ENCODE measurements at places on chromosomes 2 and 18.

DNA sequence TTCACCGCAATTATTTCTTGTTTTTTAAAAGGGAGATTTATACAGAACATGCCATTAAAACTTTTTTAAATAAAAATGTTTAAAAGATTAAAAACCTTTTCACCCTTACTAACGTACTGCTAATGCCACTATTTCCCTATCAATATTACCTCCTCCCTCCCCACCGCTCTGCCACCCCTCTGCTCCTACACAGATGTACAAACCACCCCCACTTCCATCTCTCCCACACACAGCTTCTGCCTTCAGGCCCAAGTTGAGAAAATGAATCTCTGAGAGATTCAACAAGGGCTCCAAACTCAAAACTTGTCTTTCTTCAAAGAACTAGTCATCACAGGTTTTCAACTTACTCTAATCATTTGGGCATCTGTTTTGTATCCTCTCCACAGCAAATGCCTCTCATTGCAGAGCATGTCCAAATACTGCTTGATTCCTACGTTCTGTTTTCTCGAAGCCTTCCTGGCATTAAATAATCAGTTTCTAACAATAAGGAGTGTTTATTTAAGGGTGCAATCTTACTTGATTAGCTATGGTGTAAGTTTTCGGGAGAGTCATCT, 32.1 kb downstream of the FARSB start:
- no peak for DNase-seq

DNA sequence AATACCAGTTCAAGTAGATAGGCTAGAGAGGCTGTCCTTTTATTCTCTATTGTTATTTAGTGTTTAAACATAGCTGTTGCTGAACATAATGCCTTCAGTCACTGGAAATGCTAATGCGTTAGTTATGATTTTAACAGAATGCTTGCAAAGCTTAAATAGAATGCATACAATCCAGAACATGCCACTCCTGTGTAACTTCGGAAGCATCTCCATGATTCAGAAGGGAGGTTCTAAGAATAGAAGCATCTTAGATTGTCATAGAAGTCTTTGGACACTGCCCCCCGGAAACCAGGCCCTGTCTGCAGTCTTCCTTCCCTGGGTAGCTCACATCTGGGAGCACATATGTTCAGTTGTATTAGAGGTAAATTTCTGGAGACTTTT, 73.2 kb downstream of the ZNF532 start:
- peak; percentile 15 for DNase-seq

GRCh38 chr2:27164960-27165763, 16.4 kb downstream of the TCF23 start:
- DNase-seq = no peak

- DNase-seq = no peak
Measured at GRCh38 chr18:23635283-23636070, 27.2 kb downstream of the ANKRD29 start.

DNA sequence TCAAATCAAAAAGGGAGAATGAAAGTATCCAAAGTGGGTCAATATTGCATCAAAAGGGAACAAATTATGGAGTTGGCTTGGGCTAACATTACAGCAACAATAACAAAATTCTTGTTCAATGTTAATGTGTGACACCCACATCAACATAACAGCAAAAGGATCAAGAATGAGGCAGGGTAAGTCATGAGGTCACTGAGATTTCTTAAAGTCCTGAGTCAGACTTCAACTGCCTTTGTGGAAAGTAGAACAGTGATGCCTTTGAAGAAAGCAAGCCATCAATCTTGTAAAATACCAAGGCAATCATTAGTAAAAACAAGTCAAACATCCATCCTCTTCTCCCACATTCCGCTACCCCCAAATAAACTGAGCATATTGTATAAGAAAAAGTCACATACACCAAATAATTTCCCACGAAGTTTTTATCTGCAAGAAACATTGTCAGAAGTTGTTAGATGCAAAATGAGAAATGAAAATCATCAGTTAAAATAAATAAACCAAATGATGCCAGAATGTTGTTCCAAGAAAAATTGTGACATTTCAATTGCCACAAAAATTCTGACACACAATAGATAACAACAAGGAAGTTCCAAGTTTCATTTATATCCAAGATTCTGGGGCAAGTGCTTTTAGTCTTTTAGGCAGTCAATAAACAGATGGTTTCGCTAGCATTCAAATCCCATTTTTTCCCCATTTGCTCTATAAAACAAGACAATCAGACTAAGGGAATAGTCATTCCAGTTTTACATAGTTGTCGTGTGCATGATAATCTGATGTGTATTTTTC, 216.1 kb upstream of the SETBP1 start:
- DNase-seq = no peak

GRCh38 chr2:161031511-161031910, 128.7 kb upstream of the TANK start:
- no peak for DNase-seq

DNA sequence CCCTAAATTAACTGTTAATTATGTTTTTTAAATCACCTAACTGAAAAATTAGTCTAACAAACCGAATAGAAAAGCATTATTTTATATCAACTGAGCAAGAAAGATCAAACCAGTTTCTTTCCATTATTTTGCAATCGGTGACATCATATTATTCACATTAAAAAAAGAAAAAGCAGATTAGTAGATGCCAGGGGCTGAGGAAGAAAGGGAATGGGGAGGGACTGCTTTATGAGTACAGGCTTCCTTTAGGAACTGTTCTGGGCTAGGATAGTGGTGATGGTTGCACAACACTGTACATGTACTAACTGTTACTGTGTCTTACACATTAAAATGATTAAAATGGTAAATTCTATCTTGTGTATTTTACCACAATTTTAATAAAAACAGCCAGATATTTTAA, 59.3 kb downstream of the COBLL1 start:
- DNase-seq = no peak

- DNase-seq = peak; percentile 33
Measured at GRCh38 chr2:236168110-236169080, at the start of gene GBX2. Gene GBX2, minus strand, starts transcription at chr2:236168386. Its CDS starts 415 bp downstream, at chr2:236167971.

DNA sequence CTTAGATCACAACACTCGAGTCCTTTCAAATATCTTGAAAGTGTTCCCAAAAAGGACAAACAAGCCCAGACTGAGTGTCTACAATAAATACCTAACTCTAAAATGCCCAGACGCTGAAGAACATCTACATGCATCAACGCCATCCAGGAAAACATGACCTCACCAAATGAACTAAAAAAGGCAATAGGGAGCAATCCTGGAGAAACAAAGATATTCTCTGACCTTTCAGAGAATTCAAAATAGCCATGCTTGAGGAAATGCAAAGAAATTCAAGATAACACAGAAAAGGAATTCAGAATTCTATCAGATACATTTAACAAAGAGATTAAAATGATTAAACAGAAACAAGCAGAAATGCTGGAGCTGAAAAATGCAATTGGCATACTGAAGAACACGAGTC, 61.2 kb upstream of the CHN1 start:
- no peak for DNase-seq

DNA sequence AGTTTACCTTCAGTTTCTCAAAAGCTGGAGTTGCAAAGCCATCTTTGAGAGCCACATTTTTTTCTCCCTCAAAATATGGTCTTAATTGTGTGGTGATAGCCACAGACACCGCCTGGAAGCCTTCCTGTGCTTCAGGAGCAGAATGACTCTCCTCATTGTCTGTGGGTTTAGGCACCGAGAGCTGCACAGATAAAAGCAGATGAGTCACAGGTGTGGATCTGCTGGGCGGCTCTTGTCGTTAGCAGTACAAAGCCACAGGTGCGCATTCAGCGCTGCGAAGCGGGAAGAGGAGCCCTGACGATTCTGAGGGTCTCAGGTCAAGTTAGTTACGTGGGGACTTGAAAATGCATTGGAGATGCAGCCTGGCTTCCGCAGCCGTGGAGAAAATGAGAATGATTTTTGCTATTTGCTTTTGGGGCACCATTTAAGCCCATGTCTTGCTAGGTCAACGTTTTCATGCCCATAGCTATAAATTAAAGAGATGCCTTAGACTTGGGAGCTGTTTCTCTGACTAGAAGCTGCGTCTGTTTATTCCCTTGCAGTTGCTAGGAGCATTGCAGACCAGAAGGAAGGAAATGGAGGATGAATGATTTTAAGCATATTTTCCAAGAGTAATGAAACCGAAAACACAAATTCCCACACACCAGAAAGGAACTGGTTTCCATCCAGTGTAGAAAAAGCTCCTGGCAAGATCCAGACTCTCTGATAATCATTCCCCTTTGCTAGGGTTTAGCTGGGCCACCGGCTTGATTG, 51.5 kb downstream of the KLHL29 start:
- no peak for DNase-seq

DNA sequence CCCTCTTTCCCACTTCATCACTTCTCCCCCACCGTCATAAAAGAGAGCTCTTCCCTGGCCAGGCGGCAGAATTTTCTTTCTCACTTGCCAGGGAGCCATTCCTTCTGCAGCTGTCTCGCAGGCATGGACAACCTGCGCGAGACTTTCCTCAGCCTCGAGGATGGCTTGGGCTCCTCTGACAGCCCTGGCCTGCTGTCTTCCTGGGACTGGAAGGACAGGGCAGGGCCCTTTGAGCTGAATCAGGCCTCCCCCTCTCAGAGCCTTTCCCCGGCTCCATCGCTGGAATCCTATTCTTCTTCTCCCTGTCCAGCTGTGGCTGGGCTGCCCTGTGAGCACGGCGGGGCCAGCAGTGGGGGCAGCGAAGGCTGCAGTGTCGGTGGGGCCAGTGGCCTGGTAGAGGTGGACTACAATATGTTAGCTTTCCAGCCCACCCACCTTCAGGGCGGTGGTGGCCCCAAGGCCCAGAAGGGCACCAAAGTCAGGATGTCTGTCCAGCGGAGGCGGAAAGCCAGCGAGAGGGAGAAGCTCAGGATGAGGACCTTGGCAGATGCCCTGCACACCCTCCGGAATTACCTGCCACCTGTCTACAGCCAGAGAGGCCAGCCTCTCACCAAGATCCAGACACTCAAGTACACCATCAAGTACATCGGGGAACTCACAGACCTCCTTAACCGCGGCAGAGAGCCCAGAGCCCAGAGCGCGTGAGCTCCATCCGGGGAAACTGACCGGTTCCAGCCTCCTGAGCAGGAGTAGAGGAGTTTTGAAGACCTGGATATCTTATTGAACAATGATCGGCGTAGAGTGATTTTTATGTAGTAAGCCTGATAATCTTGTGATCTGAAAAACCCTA, at the start of gene MSGN1:
MSGN1 (plus strand) TSS at position 65 of the 850 bp plus-strand sequence; CDS start at position 124, 59 bp downstream.
- no peak for DNase-seq

GRCh38 chr2:227013330-227013729, 150.7 kb downstream of the COL4A4 start:
- no peak for DNase-seq

Data from ELR (cell line).